ENCODE measurements at places on chromosomes 6 and 20.

GRCh38 chr20:44009679-44009992 is 95.0 kb downstream of the TOX2 start:
- H3K27me3 ChIP-seq: peaks cover 10% of the 10 kb centered on the region
- peaks cover 21% of the 10 kb centered on the region for H3K4me1 ChIP-seq
- H3K36me3 ChIP-seq: peaks cover 3% of the 10 kb centered on the region
- no peak overlapping the region for H3K27ac ChIP-seq
- no peak for DNase-seq

GRCh38 chr6:87391334-87391733 is 16.4 kb upstream of the CFAP206 start:
- H3K4me1 ChIP-seq: no peaks in the 10 kb centered on the region
- DNase-seq: no peak
- no peaks in the 10 kb centered on the region for H3K36me3 ChIP-seq
- no peaks in the 10 kb centered on the region for H3K27me3 ChIP-seq
- H3K27ac ChIP-seq: no peak overlapping the region

DNA sequence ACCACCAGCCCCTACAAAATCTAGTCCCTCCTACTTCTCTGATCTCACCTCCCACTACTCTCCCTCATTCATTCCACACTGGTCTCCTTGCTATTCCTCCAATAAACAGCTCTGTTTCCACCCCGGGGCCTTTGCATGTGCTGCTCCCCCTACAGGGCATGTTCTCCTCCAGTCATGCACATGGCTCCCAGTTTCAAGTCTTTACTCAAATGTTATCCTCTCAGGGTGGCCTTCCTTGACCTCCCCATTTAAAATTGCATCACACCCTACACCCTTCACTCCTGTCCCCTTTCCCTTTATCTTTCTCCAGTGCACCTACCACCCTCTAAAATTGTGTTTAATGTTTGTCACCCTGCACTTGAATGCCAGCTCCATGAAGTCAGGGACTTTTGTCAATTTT is 174.5 kb downstream of the MRPL14 start:
- no peaks in the 10 kb centered on the region for H3K4me1 ChIP-seq
- no peaks in the 10 kb centered on the region for H3K36me3 ChIP-seq
- DNase-seq: no peak
- H3K27ac ChIP-seq: no peak overlapping the region
- no peak overlapping the region for H3K4me3 ChIP-seq

GRCh38 chr20:24779946-24780345 is 169.1 kb upstream of the CST7 start:
- H3K36me3 ChIP-seq: no peaks in the 10 kb centered on the region
- H3K4me3 ChIP-seq: no peak overlapping the region
- DNase-seq: no peak

- H3K4me3 ChIP-seq: no peak overlapping the region
- H3K36me3 ChIP-seq: peaks cover 4% of the 10 kb centered on the region
- H3K27me3 ChIP-seq: peaks cover 25% of the 10 kb centered on the region
- H3K27ac ChIP-seq: no peak overlapping the region
- H3K4me1 ChIP-seq: peaks cover 4% of the 10 kb centered on the region
Measured at GRCh38 chr20:63844511-63844991, 13.5 kb upstream of the ZBTB46 start.
